ENCODE measurements at places on chromosomes 5 and 9. TPM values are rescaled to one million over a fixed set of nuclear protein-coding genes. Genes with fewer than 3 reads are reported as not detected.

DNA sequence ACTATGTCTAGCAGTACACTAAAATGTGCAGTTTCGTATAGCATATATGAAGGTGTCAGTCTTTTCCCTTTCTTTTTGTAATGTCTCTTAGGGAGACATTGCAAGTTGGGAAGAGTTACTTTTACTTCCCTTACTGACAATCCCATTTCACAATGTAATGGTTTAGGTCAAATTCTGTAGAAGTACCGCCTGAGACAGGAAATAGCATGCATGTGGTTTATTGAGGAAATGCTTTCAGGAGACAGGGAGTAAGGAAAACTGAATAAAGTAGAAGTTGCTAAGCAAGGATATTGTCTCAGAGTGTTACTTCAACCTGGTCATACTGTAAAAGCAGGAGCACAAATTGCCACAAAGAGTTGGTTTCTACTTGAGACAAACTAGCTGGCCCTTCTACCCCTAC lies 32.1 kb upstream of the MSANTD3 start:
- no peak for DNase-seq

The UIMC1 gene
- total RNA-seq = 43.6 TPM

The TMEM171 gene
- total RNA-seq = not detected

The RIC1 gene
- 15.2 TPM for total RNA-seq

DNA sequence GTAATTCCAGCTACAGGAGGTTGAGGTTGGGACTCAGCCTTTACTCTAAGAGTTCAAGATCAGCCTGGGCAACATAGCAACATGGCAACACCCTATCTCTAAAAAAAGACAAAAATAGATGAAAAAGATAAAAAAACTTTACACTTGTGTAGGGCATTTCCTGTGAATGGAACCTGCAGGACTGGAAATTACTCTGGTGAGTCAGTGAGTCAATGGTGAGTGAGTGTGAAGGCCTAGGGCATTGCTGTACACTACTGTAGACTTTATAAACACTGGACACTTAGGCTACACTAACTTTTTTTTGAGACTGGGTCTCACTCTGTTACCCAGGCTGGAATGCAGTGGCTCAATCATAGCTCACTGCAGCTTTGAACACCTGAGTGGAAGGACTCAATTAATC lies 19.5 kb upstream of the ARSI start:
- DNase-seq = no peak

DNA sequence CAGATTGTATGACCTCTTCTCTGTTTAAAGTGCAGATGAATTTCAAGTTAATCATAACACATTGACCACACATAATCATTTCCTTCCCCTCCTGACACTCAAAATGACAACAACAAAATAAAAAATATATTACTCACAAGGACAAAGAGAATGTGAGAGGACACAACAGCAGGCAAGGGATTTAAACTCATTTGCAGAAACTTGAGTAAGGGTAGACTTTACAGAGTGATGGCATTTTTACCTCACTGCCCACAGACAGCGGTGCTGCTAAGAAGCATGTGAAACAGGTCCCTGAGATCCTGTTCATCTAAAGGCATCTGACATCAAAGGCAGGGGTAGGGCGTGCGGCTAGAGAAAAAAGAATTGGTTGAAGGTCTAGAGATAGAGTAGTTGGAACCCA lies 99.0 kb downstream of the TRIM36 start:
- DNase-seq = no peak

The RAD17 gene
- 28.8 TPM for total RNA-seq

The TNIP1 gene
- total RNA-seq = 185 TPM

- DNase-seq = no peak
Measured at GRCh38 chr5:385321-385720, 57.7 kb upstream of the EXOC3 start.

GRCh38 chr5:111726986-111727385 lies 30.0 kb downstream of the NREP start:
- no peak for DNase-seq

GRCh38 chr5:61659221-61659696 lies 327.2 kb downstream of the ZSWIM6 start:
- no peak for DNase-seq

DNA sequence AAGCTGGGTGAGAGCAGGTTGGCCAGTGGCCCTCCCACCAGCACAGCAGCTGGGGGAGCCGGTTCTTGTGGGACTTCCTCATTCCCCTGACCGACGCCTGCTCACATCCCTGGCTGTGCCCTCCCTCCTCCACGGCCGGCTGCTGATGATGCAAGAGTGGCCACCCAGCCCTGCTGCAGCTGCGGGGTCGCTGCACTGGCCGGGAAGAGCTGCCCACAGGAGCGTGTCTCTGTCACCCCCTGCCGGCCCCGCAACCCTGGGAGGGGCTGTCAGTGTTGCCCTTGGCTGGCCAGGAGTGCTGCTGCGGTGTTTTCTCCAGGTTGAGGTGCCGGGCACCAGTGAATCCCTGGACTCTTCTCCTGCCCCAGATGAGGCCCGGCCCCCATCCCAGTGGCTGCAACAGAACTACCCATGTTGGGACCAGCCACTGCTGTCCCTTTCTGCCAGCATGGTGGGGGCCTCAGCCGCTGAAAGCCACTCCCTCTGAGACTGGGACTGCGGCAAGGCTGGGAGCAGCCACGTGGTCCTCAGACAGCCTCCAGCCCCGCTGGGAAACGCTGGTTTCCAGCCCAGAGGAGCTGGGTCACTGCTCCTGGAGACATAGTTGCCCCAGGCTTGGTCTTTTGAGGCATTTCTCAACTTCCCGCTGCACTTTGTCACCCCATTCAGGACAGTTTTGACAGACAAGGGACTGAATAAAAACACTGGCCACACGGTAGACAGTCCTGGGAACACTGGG lies 739 bp downstream of the CARD9 start:
- DNase-seq = no peak

The CARD19 gene
- 38.6 TPM for total RNA-seq

DNA sequence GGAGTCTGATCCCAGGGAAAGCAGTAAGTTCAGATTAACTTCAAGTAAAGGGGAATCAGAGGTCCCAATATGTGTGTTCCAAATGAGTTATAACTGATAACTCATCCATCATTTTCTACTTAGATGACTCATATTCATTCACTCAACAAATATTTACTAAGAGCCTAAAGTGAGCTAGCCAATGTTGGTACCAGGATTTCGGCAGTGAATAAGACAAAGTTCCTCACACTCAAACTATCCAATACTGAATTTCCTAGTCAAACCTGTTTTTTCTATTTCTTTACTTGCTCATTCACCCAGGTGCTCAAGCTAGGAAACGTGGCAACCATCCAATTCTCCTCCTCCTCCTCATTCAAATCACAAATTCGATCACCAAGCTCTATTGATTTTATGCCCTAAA lies 25.8 kb downstream of the FBXW2 start:
- no peak for DNase-seq

DNA sequence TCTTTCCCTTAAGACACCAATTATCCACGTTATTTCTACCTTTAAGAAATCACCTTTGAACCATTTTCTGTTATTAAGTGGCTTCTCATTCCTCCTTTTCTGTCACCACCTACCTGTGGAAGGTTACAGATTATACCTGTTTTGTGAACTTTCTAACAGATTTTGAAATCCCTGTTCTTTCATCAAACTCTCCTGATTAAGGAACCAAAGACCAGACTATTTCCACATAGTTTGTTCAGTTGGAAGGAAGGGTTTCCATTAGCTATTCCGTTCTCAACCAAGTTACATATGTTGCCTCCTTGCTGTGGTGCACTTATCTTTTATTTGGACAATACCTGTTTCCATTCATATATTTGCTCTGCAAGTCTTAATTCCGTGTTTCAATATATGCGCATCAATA lies 343.6 kb downstream of the ADGRV1 start:
- no peak for DNase-seq

DNA sequence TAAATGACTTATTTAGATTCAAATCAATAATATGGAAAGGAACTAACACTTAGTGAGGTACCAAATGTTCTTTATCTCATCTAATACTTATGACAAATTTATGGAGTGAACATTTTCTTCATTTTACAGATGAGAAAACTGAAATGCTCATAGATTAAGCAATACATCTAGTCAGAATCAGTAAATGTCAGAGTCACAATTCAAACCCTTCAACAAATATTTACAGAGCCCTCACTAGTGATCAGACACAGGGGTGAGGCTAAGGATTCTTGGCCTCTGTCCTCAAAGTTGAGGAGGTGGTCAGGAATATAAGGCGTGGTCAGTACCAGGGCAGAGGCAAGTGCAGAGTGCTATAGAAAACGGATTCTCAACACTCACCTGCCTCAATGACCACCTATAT lies 29.5 kb upstream of the ARSB start:
- no peak for DNase-seq

DNA sequence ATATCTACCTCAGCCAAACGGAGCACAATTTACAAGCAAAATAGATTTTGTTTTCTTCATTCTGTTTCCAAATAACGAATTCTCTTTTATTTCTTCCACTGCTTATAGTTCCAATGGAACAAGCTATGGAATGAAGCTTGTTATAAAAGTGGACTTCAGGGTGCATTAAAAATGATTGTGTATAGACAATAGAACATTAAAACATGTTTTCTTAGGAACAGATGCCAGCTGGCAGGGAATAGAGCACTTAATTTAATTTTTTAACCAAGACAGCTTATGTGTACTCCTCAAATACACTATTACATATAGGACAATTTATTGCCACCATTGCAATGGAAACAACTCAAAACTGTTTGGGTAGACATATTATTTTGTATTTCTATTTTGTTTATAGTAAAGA lies 860.1 kb upstream of the TYRP1 start:
- DNase-seq = no peak

The RPL7A gene
- 3,195 TPM for total RNA-seq

DNA sequence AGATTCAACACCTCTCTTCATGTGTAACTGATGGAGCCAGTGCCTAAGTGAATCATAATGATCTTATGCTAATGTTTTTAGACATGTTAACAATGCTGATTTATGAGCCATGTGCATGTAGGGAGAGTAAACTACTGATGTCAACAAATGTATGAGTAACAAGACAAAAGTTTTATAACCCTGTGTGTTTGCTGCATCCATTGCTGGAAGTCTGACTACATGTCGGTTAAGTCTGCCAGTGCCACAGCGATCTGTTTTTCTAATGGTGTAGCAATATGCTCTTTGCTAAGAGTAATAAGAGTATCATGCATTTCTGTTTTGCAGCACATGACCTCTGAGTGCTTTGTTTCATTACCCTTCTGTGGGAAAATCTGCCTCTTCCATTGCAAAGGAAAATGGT lies 26.4 kb upstream of the TMOD1 start:
- no peak for DNase-seq

Measured in activated naive CD8-positive, alpha-beta T cell treated with anti-CD3 and anti-CD28 coated beads for 36 hours (primary cell).